ENCODE measurements at places on chromosomes 13 and 19. TPM values are rescaled to one million over a fixed set of nuclear protein-coding genes. Genes with fewer than 3 reads are reported as not detected.
A peak's percentile ranks its signal among the peaks of the same experiment; 100 is the strongest.

CALR3 gene
- not detected for total RNA-seq

C19orf81 gene
- total RNA-seq: not detected

STAP2 gene
- 97.3 TPM for total RNA-seq

FBN3 gene
- 0.16 TPM for total RNA-seq

WDR18 gene
- 41.2 TPM for total RNA-seq

KIR3DL2 gene
- total RNA-seq: not detected

CADM4 gene
- 13.0 TPM for total RNA-seq

PTH2 gene
- total RNA-seq: not detected

KIR2DL4 gene
- total RNA-seq: not detected

SARS2 gene
- 24.1 TPM for total RNA-seq

DNA sequence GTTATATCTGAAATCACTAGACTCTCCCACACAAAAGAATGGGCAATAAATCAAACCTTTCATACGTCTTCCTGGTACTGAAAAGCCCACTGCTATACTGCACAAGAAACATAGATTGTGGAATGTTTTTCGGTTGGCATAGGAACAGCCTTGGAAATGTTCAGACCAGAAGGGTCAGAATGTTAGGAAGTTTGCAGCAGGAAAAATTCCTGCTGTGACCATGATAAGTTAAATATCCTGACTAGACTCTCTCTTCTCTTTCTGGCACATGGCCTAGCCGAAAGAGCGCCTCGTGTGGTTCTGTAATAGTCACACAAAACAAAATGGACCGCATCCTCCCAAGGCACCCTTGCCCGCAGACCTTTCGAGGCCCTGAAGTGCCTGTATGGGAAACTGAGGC is 427.2 kb downstream of the COG6 start:
- no peak for ATAC-seq

- no peak for ATAC-seq
These were observed 5.4 kb upstream of the NDUFB7 start for GRCh38 chr19:14577264-14577663.

DNA sequence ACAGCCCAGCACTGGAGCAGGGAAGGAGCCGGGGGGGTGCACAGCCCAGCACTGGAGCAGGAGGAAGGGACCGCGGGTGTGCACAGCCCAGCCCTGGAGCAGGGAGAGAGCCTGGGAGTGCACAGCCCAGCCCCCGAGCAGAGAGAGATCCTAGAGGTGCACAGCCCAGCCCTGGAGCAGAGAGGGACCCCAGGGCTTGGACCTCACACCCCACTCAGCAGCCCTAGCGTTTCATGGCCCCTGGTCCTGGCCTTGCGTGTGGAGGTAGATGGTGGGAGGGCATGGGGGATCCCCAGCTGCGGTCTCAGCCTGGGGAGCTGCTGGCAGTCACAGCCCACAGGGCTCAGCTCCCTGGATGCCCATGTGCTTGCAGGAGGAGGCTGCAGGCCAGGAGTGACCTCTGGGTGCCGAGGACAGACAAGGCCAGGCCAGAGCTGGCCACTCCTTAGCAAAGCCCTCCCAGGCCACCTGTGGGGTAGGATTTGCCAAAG is 25.1 kb downstream of the GAS6 start:
- no peak for ATAC-seq

GRCh38 chr19:10756791-10757190 is 38.9 kb downstream of the DNM2 start:
- ATAC-seq: no peak

GRCh38 chr19:48102870-48103751 is 7.5 kb downstream of the PLA2G4C start:
- peak; percentile 61 for ATAC-seq

- ATAC-seq: no peak
These were observed 89.3 kb downstream of the MIPEP start for GRCh38 chr13:23799945-23800344.

DNA sequence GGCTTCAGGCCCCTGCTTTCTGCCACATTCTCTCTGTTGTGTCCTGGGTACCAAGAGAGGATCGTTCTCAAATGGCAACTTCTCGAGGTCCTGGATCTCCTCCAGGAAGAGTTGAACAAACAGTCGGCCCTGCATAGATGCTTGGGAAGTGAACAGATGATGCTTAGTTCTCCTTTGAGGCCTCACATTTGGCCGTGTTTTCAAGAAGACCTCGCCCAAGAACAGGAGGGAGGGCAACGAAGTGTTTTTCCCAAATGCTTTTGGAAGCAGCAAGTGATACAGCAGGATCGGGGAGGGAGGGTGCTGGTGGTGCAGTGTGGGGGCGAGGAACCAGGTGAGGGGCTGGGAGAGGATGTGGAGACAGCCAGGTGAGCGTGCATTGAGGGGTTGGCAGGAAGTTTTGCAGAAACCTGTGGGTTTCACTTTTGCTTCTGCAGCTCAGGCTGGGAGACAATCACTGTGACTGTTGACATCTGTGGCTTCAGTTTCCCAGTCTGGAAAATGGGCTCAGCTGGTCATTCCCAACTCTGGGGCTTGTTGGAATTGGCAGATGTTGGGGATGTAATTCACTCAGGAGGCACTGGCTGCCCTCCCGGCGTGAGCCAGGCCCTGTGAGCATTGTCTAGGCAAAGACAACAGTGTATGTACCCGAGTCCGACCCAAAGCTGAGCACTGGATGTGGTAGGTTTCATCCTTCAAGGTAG is 21.6 kb downstream of the MAST3 start:
- ATAC-seq: no peak

DNA sequence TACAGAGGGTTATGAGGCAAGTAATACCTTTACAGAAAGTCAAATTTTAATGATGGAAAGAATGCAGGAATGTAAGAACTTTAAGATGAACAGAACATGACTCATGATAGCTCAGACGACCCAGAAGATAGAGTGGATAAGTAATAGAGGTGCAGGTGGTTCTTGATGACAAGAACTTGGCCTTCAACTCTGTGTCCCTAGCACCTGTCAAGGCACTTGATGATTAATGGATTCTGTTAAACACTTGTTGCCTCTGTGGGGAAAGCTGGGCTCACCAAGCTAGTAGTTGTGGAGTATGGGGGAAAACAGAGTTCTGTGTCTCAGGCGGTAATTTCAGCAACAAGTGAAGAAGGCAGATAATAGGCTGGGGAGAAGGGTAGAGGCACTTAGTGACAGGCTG is 306.2 kb downstream of the ATP8A2 start:
- no peak for ATAC-seq
